ENCODE measurements at places on chromosomes 1 and 21. TPM values are rescaled to one million over a fixed set of nuclear protein-coding genes. Genes with fewer than 3 reads are reported as not detected.

The TTF2 gene
- 44.1 TPM for total RNA-seq

The MCL1 gene
- total RNA-seq: 186 TPM

The AIM2 gene
- total RNA-seq: not detected

The DDI2 gene
- total RNA-seq: 35.2 TPM

The LRRC3 gene
- 4.2 TPM for total RNA-seq

The PLA2G2F gene
- not detected for total RNA-seq

The CTSK gene
- 6.7 TPM for total RNA-seq

The PAX7 gene
- not detected for total RNA-seq

The GPR153 gene
- 2.8 TPM for total RNA-seq

The MYOC gene
- total RNA-seq: not detected

The FMO5 gene
- total RNA-seq: 0.60 TPM

All from endothelial cell of umbilical vein (primary cell).